Right atrium auricular region (tissue), 2 donors: ENCODE measurements at places on chromosomes 4 and X. TPM values are rescaled to one million over a fixed set of nuclear protein-coding genes. Genes with fewer than 3 reads are reported as not detected.

GRCh38 chr4:151417164-151417571 lies 8.2 kb downstream of the FHIP1A start:
- no peak for DNase-seq

- no peak for DNase-seq
These were observed 6.2 kb upstream of the GSPT2 start for GRCh38 chrX:51737091-51737490.

- no peak for DNase-seq
These were observed 52.1 kb upstream of the CAPN6 start for GRCh38 chrX:111322231-111322855.

The VSIG1 gene
- total RNA-seq: not detected

The ARHGAP4 gene
- 7.6 TPM for total RNA-seq

DNA sequence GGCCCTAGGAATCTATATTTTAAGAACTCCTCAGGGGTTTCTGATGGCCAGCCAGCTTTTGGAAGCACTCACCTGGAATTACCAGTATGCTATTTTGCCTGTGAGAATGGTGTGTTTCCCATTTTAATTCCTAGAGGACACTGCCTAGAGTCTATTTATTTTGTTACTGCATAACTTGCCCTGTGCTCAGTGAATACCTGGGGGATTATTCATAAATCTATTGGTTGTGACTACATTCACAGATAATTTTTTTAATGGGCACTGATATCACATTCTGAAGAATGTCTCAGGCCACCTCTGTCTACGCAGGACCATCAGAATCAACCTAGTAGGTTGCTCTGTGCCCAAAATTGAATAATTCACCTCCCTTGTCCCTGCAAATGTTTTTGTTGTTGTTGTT lies 6.7 kb downstream of the ARL13A start:
- no peak for DNase-seq

DNA sequence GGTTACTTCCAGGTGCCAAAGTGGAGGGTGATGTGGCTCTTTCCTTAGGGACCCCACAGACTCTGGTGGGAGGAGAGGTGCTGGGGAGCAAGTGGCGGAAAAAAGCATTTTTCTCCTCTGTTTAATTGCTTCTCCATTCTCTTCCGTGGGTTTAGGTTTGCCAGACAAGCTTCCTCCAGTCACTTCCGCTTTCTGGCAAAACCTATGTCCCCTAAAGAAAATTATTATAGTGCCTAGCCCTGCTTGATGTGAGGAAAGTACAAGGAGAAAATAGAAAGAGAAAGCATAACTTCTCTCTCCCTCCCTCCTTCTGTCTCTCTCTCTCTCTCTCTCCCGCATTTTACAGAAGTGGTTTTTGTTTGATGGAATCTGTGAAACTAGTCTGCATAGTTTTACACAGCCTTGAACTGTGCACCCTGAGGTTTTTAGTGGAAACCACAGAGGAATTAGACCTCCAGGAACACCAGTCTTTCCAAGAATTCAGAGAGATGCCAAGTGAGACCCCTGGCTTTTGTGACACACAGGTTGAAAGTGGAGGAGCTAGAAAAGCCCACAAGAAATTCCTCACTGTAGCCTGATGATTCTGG lies 231.1 kb upstream of the ANXA3 start:
- no peak for DNase-seq

DNA sequence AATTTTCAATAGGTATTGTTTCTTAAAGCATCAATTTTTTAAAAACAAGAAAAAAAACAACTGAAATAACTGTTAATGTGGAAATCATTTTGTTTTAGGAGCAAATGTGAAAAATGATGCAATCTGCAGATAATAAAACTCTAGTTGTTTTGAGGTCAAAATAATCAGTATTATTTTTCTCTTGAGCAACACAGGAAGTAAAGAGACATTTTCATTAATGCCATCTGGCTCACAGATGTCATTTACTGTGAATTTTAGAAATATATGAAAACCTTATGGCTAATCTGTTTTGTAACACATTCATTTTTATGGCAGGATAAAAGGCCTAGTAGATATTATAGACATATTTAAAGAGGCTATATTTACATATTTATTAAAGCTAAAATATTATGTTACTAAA lies 141.6 kb downstream of the PCDH18 start:
- no peak for DNase-seq

DNA sequence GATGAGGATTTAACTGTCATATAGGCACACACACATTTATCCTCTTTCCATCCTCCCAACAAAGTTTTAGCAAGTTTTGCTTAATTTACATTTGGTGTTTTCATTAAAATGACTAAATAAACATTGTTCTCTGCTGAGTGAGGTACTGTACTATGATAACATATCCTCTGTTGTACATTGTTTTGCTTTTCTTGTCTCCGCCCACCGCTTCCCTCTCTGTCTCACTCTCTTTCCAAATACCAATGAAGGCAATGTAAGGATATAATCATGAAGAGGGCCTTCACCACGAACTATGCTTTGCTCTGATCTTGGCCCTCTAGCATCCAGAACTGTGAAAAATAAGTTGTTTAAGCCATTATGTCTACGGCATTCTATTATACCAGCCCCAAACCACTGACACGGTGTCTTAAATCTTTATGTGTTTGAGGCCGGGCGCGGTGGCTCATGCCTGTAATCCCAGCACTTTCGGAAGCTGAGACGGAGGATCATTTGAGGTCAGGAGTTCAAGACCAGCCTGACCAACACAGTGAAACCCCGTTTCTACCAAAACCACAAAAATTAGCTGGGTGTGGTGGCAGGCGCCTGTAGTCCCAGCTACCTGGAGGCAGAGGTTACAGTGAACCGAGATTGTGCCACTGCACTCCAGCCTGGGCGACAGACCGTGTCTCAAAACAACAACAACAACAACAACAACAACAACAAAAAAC lies 65.3 kb downstream of the HPRT1 start:
- DNase-seq: no peak

The MTTP gene
- total RNA-seq: 0.51 TPM

The MXRA5 gene
- 4.2 TPM for total RNA-seq

- no peak for DNase-seq
These were observed 132.4 kb downstream of the MAGEC1 start for GRCh38 chrX:142036116-142036515.

DNA sequence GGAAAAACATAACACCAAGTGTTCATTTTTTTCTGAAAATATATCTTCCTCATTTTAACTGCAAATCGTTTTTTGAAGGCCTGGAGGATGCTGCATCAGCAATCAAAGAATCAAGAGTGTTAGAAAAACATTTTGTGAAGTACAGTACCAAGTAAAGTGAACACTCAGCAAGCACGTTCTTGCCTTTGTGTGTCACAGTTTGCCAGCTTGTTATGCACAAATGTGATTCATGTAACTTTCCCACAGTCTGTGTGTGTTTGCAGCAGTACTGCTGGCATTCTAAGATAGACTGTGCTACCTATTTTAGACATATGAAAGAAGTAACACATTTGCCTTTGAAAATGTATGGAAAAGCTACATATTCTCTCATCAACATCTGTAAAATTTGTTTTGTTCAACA lies 1617.7 kb downstream of the RPA4 start:
- no peak for DNase-seq

- no peak for DNase-seq
These were observed 207.8 kb upstream of the GATB start for GRCh38 chr4:151968643-151969042.

The SPANXA2 gene
- not detected for total RNA-seq

DNA sequence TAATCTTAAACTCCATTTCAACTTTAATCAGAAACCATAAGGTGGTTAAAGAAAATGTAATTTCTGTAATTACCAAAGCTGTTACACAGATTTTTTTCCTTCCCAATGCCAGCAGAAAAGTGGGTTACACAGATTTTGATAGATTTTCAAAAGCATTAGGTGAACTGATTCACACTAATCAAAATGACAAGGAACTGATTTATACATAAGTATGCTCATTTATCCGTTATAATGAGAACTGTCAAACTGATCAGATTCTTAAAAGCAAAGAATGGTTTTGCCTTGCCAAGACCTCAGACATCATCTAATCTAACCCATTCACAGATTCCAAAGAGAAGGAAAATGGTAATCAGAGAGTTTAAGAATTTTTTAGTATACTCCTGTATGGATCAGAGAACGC lies 5.2 kb downstream of the UGDH start:
- DNase-seq: no peak

DNA sequence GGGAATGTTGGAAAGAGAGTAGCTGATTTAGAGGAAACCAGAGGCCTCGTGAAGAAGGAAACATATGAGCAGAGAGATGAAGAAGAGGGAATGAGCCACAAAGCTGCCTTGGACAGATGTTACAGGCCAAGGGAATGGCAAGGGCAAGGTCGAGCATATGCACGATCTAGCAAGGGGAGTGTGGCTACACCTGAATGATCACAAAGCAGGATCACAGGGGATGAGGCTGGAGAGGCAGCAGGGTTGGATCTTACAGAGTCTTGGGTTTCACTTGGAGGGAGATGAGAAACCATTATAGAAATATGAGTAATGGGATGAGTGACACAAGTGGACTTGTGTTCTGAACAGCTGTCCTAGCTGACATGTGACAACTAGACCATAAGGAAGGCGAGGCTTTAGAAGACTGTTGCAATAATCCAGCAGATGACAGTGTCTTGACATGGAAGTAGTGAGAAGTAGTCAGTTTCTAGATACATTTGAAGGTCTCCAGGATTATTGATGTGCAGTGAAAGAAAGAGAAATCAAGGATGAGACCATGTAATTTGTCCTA lies 58.7 kb downstream of the RASGEF1B start:
- no peak for DNase-seq

DNA sequence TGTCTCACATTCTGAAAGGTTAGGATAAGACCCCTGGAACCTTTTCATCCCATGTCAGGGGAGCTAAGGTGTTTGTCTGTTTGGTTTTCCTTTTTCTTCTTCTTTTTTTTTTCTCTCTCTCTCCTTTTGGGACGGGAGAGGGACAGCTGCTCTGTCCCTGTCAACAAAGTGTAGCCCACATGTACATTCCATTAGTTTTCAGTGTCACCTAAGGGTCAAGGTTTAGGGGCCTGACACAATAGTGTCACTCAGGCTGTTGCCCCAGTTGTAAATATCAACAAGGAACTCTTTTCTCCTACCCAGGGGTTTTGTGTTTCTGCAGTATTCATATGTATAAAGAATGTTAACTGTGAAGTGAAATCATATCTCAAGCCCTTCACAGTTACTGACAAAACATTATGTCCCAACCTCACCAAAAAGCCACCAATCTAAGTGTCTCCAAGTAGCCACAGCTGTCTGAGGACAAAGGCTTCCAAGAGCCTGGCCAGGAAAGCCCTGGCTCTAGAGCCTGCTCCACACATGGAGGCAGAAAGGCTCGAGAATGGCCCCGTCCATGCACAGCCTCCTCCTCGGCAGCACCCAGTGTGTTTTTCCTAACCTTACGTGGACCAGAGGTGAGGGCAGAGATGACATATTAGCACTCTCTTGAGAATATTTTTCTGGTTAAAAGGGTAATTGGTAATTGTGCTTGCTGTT lies 9.4 kb downstream of the IRF2 start:
- no peak for DNase-seq

The TMEM255A gene
- total RNA-seq: 0.70 TPM

DNA sequence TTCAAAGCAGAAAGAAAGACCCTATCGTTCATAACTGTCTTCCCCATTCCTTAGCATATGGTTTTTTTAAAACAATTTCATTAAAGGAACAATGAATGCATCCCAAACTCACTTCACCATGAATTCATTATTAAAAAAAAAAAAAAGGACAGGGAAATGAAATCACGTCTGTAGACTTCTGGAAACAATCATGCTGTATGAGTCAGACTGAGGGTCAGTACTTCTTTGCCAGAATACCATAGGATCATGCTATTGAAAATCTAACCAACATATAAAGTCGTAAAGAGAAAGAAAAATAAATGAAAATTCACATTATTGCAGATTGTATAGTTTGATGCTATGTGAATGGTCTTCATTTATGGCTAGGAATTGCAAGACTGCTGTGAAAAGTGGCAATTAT lies 144.4 kb downstream of the PCDH18 start:
- no peak for DNase-seq

- DNase-seq: no peak
These were observed 81.2 kb downstream of the NPY1R start for GRCh38 chr4:163251204-163251603.

GRCh38 chr4:145315811-145316225 lies 135.4 kb upstream of the OTUD4 start:
- no peak for DNase-seq

The SYTL5 gene
- total RNA-seq: 0.39 TPM

The CFP gene
- total RNA-seq: 2.2 TPM

The MAGED1 gene
- 75.2 TPM for total RNA-seq

DNA sequence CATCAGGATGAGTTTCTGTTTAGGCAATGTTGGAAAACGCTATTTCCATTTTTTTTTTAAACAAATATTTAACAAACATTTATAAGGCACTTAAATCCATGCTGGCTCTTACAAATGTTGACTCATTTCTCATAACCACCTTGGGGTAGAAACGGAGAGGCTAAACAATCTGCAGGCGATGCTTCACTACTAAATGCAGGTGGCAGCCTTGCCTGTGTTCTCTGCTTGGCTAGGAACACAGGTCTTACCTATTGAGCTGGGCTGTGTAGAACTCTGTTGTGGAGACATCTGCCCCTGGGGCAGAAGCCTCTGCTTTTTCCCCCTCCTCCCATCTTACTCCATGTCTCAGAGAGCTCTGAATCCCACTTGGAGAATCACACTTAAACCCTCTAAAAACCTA lies 1.4 kb upstream of the CXCL1 start:
- no peak for DNase-seq

The SLC9A6 gene
- total RNA-seq: 25.8 TPM

GRCh38 chr4:170716868-170717267 lies 627.1 kb upstream of the AADAT start:
- no peak for DNase-seq

- no peak for DNase-seq
These were observed 373.5 kb upstream of the TACR3 start for GRCh38 chr4:104093247-104093646.

DNA sequence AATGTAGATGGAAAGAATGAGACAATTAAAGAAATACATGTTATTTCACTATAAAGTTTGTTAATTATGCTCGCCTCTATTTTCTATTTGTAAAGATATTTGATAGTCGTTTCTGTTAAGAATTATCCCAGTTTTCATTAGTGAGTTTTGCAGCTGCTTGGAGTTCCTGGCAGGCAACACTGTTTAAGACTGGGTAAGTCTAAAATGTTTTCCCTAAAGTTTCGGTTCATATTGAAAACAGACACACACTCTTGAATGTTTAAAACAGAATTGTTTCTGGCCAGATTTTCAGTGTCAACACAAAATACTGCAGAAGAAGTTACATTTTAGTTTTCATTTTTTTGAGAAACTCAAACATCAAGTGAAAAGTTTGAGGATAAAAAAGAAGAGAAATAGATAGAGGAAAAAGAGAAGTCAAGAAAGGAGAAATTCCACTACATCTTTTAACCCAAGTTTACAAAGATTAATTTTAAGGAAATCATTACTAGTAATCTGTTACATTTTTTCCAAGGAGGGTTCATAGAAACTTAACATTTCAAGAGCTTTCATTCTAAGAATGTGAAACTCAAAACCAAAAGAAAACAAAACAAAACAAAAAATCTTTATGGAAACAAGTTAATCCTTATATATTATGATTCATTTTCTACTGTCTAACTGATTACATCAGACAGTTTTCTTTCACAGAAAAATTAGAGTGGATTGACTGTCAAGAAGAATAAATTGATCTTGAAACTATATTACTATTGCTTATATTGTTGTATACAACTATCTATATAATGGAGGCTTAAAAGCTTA lies 305.5 kb downstream of the FAT4 start:
- DNase-seq: no peak
